ENCODE measurements at places on chromosomes 1 and 21.

GRCh38 chr1:219405531-219406331 is 207.2 kb downstream of the ZC3H11B start:
- DNase-seq, result no peak

DNA sequence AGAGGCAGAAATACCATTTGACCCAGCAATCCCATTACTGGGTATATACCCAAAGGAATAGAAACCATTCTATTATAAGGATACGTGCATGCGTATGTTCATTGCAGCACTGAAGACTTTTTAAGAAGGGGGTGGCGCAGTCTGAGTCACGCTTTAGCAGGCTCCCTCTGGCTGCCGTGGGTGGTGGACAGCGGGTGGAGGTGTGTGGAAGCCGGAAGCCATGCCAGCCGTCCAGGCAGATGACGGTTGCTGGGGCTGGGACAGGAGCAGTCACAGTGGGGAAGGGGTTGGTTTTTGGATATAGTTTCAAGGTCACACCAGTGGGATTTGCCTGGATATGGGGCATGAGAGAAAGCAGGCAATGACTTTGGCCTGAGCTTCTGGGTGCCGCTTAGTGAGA is 270.5 kb downstream of the GRIK3 start:
- no peak for DNase-seq

DNA sequence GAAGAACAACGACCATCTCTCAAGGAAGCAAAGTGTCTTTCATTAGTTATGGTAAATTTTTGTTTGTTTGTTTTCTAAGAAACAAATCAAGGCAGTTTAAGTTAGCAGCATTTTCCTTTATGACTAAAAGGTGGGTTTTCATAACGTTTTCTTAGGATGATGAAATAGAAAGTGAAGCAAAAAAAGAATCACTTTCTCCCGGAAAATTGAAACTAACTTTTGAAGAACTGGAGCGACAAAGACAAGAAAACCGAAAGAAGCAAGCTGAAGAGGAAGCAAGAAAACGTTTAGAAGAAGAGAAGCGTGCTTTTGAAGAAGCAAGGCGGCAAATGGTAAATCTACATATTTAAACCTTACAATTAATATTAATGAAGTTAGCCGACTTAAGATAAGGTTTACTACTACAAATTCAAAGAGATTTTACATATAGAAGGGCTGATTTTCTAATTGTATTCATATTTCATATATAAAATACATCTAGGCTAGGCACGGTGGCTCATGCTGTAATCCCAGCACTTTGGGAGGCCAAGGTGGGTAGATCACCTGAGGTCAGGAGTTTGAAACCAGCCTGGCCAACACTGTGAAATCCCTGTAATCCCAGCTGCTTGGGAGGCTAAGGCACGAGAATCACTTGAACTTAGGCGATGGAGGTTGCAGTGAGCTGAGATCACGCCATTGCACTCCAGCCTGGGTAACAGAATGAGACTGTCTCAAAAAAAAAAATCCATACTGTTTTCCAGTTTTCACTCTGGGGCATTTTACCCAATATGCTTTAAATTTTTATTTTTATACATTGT is 38.3 kb downstream of the NEXN start:
- no peak for DNase-seq

DNA sequence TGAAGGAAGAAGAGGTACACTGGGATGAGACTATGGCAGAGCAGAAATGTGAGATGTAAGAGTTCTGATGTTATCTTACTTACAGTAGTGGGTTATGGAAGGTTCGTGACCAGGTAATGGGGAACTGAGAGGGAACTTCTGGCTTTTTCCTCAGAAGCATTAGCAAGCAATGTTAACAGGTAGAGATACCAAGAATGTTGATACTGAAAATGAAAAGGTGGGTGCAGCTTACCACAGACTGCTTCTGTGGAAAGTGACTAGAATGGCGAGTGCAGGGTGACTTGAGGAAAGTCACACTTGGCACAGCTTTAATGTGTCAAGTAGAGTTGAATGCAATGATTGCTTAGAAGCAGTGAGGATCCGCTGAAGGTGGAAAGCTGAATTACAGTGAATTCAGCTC is 70.8 kb downstream of the PLA2G4A start:
- no peak for DNase-seq

DNA sequence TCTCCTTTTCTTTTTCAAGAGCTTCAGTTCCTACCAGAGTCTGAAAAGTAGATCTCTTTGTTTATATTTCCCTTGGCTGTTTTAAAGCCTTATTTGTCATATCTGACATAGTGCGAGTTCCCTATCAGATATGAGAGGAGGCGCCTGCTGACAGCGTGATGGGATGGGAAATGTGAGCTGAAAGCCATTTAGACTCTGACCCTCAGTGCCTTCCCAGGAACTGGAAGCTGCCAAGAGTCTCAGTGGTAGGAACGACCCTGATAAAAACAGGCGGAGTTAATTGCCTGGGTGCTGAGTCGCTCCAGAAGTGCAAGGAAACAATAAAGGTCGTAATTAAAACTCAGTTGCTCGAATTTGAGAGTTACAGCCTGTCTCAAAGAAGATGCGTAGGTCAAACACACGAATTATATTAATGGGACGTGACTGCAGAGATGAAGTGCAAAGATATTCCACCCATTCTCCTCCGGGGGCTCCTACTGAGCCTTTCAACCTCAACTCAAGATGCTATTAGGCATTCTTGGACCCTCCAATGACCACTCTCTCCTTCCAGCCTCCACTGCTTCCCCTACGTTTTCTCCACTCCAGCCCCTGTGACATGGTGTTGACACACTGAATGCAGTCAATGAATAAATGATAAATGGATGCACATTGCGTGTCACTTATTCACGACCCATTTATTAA is 84.6 kb downstream of the KAZN start:
- DNase-seq, result no peak

DNA sequence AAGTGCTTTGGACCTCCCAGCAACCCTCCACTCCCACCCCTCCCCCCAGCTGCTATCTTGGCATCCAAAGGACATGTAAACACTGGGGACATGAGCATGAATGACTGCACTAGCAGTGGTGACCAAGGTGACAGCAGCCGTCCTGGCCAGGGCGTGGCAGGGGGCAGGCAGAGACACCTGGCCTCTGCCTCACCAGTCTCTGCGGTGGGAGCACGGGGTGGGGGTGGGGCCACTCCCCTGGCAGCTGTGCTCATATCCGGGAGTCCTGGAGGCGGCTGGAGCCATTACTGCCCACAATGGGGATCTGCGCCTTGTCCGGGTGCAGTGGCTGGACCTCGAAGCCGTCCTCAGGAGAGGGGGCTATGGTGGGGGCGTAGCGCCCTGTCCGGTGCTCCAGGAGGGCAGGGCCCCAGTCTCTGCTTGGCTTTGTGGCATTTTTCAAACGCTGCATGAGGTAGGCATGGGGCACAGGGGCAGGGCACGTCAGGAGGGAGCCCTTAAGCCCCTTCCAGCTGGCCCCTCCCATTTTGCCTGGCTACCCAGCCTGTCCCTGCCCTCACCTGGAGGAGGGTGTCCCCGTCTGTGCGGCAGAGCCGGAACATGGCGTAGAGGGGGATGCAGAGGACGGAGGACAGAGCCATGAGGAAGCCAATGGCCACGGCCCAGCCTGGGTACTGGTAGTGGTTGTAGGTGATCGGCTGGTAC is 6.0 kb downstream of the CCDC24 start:
- DNase-seq, result no peak

GRCh38 chr1:109535971-109536491 is 3.6 kb upstream of the GPR61 start:
- no peak for DNase-seq

- peak; percentile 82 for DNase-seq
Measured at GRCh38 chr1:172138634-172139033, 281.9 kb upstream of the C1orf105 start.

- DNase-seq, result no peak
Measured at GRCh38 chr1:212218911-212219310, 66.3 kb upstream of the PPP2R5A start.

- no peak for DNase-seq
Measured at GRCh38 chr1:77484926-77485325, 197.5 kb downstream of the ZZZ3 start.

GRCh38 chr1:114927401-114927800 is 72.7 kb downstream of the SYCP1 start:
- DNase-seq, result no peak

DNA sequence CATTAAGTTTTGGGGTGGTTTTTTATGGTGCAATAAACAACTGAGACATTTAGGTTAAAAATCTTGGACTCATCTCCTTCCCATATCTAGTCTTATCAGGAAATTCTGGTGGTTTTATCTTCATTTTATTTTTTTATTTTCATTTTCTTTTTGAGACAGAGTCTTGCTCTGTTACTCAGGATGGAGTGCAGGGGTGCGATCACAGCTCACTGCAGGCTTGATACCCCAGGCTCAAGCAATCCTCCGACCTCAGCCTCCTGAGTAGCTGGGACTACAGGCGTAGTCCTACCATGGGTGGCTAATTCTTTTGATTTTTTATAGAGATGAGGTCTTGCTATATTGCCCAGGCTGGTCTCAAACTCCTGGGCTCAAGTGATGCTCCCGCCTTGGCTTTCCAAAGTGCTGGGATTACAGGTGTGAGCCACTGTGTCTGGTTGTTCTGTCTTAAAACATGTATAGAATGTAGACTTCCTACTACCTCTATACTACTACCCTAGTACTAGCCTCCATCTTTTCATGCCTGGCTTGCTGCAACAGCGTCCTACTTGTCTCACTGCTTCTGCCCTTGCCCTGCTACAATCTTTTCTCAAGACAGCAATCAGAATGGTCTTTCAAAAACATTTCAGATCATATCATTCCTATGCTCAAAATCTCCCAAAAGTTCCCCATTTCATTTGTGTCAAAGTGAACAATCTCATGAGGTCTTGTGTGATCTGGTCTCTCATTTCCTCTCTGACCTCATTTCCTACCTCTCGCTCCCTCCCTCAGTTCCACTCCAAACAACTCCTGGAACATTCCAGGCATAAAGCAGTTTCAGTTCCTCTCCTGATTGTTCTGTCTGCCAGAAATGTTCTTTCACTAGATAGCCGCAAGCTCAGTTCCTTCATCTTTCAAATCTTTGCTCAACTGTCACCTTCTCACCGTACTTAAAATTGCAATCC is 5.9 kb upstream of the FCGR2A start:
- DNase-seq, result no peak

DNA sequence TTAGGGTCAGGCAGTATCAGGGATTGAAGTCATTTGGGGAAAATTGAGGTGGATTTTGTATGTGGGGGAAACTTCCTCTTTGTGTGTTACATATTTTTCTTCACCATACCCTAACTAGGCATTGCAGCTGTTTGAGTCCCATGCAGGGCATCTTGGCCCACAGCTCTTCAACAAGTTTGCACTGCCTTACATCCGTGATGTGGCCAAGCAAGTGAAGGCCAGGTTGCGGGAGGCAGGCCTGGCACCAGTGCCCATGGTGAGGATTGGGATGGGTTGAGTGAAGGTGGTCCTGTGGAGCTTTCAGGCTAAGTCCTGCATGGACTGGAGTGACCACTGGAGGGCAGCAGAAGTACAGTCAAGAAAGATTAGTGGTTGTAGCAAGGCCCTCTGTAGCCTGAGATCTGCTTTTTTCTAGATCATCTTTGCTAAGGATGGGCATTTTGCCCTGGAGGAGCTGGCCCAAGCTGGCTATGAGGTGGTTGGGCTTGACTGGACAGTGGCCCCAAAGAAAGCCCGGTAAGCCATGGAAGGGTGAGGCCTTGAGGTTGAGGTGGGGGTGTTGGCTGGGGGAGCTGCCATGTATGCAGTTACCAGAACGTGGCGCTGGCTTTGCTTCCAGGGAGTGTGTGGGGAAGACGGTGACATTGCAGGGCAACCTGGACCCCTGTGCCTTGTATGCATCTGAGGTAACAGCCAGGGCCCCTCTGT is 2.4 kb downstream of the UROD start:
- DNase-seq, result peak; percentile 8

DNA sequence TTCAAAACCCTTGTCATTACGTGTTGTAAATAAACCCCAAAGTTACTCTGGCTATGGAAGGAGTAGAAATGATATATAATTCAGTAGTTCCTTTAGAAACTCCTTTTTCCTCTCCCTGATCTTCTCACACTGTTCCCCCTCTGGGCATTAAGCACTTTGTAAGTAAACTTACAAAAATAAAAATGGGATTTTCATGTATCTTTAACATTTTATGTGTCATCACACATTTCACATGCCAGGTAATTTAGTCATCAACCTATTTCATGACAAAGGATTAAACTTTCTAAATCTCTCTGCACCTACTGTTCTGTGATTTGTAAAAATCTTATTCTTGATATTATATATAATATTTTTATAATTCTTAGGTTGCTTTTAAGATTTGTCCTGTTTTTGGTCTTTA is 176.9 kb downstream of the NEK7 start:
- DNase-seq, result peak; percentile 31

DNA sequence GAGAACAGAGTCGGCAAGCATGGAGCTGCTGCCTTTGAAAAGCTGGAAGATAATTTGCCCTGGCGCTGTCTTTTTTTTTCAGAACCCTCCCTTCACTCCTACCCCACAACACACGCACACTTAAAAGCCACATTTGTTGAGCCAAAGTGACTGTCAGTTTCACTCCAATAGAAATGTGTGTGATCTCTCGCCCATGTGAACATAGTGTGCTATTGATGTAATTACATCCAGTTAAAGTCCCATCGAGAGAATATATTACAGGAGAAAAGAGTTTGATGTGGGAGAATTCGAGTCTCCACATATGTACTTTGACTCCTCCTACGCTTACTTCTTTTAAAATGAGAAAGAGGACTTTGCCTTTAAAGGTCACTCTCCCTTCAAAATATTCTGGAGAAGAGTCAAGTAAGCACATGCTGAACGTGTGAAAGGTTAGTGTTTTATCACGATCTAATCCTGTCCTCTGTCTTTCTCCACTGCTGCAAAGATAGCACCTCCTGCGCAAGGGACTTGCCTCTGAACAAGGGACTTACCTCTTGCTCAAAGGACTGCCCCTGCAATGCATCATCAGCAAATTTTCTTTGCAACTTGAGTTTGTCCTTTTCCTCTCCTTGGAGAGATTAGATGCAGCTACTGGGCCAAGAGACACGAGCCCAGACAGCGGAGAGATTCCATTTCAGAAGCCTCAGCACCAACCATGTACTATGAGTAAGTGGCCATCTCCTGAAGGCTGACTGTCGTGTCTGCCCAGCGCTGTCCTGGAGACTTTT is 613.9 kb downstream of the PTPRU start:
- no peak for DNase-seq

DNA sequence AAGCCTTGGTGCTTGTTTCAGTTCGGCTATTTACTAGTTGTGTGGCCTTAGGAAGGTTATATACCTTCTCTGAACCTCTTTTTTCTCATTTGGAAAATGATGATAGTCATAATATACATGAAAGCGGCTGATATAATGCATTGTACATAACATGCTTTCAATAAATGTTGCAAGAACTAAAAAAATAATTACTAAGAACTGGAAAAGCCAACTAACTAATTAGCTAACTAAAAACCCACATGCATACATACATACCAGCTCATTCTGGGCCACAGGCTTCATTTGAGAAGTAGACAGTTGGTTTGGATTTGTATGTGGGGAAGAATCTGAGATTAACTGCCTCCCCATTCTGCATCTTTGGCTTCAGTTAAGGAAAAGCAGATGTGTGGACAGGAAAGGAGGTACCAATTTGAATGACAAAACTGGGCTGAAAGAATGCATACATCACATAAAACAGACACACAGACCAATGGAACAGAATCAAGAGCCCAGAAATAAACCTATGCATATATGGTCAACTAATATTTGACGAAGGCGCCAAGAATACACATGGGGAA is 217.9 kb downstream of the TM2D1 start:
- DNase-seq, result no peak

Data from foreskin keratinocyte (primary cell).